Ascending aorta (tissue), 2 donors: ENCODE measurements at places on chromosomes 6 and 20. TPM values are rescaled to one million over a fixed set of nuclear protein-coding genes. Genes with fewer than 3 reads are reported as not detected.

MED20 gene
- 13.5 TPM for total RNA-seq

TRIM10 gene
- not detected for total RNA-seq

LGSN gene
- not detected for total RNA-seq

SLC24A3 gene
- 12.9 TPM for total RNA-seq

PTPRT gene
- 23.5 TPM for total RNA-seq

SLC17A1 gene
- not detected for total RNA-seq
